ENCODE measurements at places on chromosomes 1 and 21.

- DNase-seq = no peak
Observed at GRCh38 chr21:40769231-40769630, 77.7 kb downstream of the DSCAM start.

GRCh38 chr1:107464827-107465226 lies 324.0 kb downstream of the NTNG1 start:
- DNase-seq = no peak

DNA sequence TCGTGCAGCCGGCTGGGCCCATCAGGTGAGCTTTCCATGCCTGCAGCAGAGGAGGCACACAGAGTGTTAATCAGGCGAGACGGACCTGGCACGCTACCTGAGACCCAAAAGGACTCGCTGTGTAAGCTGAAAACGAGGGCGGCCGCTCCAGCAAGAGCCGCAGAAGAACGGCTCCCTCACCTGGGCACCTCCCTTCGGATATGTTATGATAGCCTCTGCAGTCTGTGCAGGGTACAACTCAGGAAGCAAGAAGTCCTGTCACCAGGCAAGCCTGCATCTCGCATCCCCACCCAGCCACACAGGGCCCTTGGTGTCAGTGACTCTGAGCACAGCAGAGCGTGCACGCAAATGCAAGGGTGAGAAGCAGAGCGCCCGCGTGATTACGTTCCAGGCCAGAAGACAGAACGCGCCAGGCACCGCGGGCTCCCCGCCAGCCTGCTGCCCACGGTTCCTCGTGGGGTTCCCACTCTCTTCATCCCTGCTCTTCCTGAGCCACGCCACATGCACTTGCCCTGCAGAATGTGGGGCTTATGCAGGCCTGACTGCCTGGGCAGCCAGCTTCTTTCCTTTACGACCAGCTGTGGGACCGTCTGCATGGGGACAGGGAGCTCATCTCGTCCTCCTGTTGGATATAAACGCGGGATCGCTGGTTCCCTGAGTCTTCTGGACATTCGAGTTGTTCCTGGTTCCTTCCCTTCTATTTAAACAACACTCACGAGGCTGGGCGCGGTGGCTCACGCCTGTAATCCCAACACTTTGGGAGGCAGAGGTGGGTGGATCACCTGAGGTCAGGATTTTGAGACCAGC lies 20.2 kb upstream of the LRRC47 start:
- no peak for DNase-seq

- DNase-seq = no peak
Observed at GRCh38 chr1:229636042-229636441, 10.0 kb downstream of the URB2 start.
